Activated effector memory CD4-positive, alpha-beta T cell treated with anti-CD3 and anti-CD28 coated beads, Interleukin-2, amount 50 U/mL, for 16 hours (primary cell): ENCODE measurements at places on chromosomes 7 and 10.

- DNase-seq, result no peak
These were observed 64.1 kb downstream of the DOCK1 start for GRCh38 chr10:126969310-126969709.

DNA sequence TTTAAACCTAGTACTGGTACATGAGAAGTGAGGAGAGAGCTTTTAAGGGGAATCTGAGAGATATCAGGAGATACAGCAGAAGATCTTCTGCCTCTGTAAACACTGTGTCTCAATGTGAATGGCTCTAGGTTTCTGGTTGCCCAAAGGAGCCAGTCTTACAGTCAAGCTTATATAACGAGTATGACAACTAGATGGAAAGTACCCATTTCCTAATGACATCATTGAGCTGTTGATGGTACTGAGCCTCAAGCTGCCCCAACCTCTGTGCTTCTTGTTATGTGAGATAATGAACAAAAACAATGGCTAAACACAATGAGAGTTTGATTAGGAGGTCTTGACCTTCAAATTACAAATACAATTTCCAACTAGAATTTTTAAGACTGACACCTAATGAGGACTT, 451.5 kb downstream of the SORCS1 start:
- no peak for DNase-seq

GRCh38 chr7:86788948-86789347, 145.2 kb downstream of the GRM3 start:
- DNase-seq, result no peak

GRCh38 chr10:17220652-17221100, 7.4 kb upstream of the VIM start:
- DNase-seq, result no peak

GRCh38 chr10:60564475-60564874, 174.8 kb upstream of the ANK3 start:
- no peak for DNase-seq

- DNase-seq, result no peak
These were observed 327.1 kb downstream of the GFRA1 start for GRCh38 chr10:115945701-115946445.

- no peak for DNase-seq
These were observed 435.8 kb downstream of the EXOC4 start for GRCh38 chr7:133688483-133689239.

DNA sequence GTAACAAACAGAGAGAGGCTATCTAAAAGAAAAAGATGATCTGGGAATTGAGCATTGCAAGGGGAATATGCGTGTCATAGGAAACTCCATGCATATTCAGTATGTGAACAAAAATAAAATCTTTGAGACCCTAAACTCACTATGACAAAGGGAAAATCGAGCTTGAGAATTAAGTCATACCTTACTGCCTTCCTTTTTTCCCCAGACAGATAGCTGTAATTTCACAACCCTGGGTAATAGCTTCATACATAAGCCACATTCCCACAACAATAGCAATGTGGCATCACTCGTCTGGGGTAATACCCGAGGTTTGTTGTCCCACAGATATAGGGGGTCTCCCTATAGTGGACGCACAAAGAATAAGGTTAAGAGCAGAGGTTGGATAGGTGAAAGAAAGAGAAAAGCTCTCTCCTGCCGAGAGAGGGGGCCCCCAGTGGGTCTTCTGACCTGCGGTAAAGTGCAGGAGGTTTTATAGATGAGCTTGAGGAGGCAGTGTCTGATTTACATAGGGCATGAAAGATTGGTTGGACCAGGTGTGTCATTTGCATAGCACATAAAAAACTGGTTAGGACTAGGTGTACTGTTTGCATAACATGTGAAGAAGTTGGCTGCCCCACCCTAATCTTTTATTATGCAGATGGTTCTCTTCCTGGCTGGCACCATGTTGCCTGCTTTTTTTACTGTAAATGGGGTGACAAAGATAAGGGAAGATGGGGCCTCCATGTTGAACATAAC, 11.6 kb downstream of the CYP3A43 start:
- DNase-seq, result no peak

- no peak for DNase-seq
These were observed 41.1 kb downstream of the WIPI2 start for GRCh38 chr7:5231116-5231515.

DNA sequence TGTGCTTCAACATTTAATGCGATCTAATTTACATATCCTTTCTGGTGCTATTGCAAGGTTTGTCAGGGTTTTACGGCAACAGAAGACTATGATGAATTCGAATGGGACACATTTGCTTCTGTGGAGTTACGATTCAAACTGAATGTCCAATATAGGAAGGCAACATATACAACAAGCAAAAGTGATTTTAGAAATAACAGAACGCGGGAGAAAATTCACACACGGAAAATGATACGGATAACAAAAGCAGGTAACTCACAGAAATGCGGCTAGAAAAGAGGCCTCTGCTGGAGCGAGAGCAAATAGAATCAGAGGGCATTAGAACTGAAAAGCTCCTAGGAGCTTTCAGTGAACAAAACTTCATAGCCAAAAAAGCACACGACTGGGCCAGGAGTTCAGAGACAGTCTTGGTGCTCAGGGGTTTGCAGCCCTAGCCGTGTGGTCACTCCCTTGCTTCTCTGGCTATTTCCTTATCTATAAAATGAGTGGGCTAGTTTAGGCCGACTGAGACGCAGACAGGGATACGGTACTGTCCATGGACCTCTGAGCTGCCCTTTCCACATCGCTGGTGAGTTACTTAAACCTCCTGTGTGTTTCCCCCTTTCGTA, 557 bp upstream of the TAX1BP1 start:
- DNase-seq, result no peak

GRCh38 chr10:102313221-102313896, 68.0 kb downstream of the GBF1 start:
- no peak for DNase-seq

- DNase-seq, result no peak
These were observed 114.4 kb downstream of the NPSR1 start for GRCh38 chr7:34772296-34772938.

DNA sequence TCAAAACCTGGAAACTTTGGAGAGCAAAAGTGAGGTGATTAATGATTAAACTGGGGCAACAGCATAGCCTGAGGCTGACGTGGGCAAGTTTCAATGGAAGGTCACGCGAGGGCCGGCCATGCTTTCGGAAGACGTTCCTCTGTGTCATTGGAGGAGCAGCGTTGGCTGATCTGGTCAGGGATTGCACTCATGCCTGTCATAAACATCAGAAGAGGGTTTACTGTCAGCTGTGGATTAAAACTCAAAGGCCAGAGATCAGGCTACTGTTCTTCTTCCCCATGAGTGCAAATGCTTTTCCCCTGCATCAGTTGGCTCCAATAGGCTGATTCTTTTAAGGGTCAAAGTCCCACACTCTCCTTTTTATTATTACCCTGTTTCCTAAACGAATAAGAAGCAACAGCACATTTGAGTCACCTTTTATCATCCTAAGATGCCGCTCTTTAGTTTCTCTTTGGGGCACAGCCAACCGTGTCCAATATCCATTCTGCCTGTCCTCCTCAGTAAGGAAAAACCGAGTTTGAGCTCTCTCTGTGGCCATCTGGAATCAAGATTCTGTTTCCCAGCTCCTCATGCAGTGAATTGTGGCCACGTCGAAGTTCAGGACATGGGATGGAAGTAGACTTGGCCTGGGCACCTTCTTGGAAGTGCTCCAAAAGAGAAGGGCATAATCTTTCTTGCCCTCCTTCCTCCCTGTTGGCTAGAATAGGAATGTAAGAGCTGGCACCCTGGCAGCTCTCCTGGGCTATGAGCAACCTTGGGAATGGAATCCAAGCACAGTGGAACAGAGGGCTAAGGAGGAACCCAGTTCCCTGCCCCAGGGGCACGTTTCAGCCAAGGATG, 62.5 kb upstream of the INSIG1 start:
- no peak for DNase-seq

GRCh38 chr10:113078282-113078907, 128.3 kb downstream of the TCF7L2 start:
- no peak for DNase-seq

GRCh38 chr10:122051609-122052385, 62.8 kb downstream of the TACC2 start:
- DNase-seq, result no peak
